Astrocyte of the spinal cord (primary cell): ENCODE measurements at places on chromosomes 16 and 17.

- no peak for DNase-seq
These were observed 256.3 kb upstream of the ZFHX3 start for GRCh38 chr16:73304008-73304774.

- no peak for DNase-seq
These were observed 44.1 kb upstream of the RBFOX3 start for GRCh38 chr17:79654960-79655382.

- no peak for DNase-seq
These were observed 398.2 kb downstream of the SOX9 start for GRCh38 chr17:72518753-72519597.

DNA sequence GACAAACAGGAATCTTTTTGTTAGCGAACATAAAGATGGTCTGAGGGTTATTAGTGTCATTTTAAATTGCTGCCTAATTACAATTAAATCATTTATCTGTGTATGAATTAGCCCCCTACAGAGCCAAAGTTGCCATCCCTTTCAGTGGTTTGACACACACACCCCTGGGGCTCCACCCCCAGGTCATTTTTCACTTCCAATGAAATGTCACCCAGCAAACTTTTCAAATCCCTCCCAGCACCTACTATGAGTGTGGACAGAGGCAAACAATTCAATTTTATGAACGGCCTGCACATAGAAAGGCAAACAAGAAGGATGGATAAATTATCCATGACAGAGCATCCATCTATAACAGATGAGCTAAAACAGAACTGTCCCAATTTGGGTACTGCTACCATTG lies 2.4 kb downstream of the MYH10 start:
- no peak for DNase-seq
